ENCODE measurements at places on chromosomes 5 and 9.

DNA sequence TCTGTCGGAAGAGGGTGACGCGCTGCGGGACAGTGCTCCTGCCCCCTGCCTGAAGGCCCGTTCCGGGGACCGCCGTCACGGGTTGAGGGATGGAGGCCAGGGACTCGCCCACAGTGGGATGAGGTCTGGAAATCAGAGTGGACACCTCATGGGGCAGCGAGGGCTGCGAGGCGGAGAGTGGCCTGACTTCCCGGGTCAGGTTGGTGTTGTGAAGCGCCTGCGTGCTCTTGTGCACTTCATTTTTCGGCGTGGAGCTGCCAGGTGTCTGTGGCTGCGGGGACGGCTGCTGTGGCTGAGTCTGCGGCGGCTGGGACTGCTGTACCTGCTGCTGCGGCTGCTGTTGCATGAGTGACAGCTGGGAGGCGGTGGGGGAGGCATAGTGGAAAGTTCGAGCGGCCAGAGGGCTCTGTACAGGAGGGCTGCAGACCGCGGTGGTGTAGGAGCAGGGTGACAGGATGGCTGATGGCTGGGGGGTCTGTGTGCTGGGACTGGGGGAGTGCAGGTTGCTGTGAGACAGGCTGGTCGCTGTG is 434.1 kb downstream of the HCN1 start:
- H3K27me3 ChIP-seq = no peaks in the 10 kb centered on the region
- H3K36me3 ChIP-seq = no peaks in the 10 kb centered on the region
- no peak overlapping the region for H3K4me3 ChIP-seq
- no peak for DNase-seq
- no peaks in the 10 kb centered on the region for H3K4me1 ChIP-seq
- H3K27ac ChIP-seq = no peak overlapping the region

DNA sequence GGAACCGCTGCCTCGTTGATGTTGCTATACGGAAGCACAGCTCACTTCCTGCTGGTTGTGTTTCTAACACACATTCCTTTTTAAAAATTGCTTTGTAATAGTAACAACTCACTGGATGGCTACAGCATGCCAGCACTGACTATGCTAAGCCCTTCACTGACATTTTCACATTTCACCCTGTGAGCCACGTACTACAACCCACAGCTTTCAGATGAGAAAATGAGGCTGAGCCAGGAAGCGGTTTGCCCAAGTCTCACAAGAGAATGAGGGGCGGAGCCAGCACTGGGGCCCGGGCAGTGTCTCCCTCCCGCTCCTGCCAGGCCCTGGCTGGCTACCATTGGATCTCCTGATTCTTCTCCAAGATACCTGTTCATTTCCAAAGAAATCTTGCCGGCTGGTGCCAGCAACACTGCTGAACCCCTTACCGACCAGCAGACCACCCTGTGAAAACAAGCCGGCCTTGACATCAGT is 38.3 kb downstream of the FAM78A start:
- H3K27ac ChIP-seq = peak overlapping the region; percentile 26
- no peaks in the 10 kb centered on the region for H3K27me3 ChIP-seq
- H3K36me3 ChIP-seq = peaks cover 19% of the 10 kb centered on the region
- DNase-seq = no peak

DNA sequence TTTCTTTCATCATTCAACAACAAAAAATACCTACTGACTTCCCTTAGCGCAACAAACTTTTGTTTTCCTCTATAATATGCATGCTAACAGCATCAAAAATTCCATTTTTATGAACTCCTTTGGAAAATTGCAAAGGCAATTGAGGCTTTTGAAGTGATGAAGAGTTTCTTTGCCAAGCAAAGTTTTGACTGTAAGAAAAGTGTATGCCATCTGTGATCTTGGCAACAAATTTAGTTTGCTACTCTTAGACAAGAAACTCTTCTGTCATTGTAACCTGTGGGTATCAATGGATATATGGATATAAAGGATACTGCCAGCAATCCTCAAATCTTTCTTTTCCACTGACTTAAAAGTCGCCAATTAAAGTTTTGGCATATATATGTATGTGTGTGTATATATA is 72.0 kb upstream of the GABRA1 start:
- no peaks in the 10 kb centered on the region for H3K36me3 ChIP-seq
- no peak for DNase-seq
- H3K27me3 ChIP-seq = no peaks in the 10 kb centered on the region
- H3K4me3 ChIP-seq = no peak overlapping the region
- H3K4me1 ChIP-seq = no peaks in the 10 kb centered on the region

- H3K27ac ChIP-seq = no peak overlapping the region
- no peak for DNase-seq
- peaks cover 3% of the 10 kb centered on the region for H3K4me1 ChIP-seq
- no peak overlapping the region for H3K4me3 ChIP-seq
- no peaks in the 10 kb centered on the region for H3K36me3 ChIP-seq
- no peaks in the 10 kb centered on the region for H3K27me3 ChIP-seq
Observed at GRCh38 chr9:14438232-14439021, 124.5 kb upstream of the NFIB start.

- H3K27ac ChIP-seq = no peak overlapping the region
- H3K27me3 ChIP-seq = no peaks in the 10 kb centered on the region
- no peaks in the 10 kb centered on the region for H3K4me1 ChIP-seq
- DNase-seq = no peak
Observed at GRCh38 chr5:66805514-66806430, 209.6 kb downstream of the MAST4 start.

- no peak overlapping the region for H3K27ac ChIP-seq
- no peaks in the 10 kb centered on the region for H3K36me3 ChIP-seq
- H3K4me3 ChIP-seq = no peak overlapping the region
- peaks cover 34% of the 10 kb centered on the region for H3K4me1 ChIP-seq
Observed at GRCh38 chr5:88939300-88939699, 56.3 kb upstream of the MEF2C start.

DNA sequence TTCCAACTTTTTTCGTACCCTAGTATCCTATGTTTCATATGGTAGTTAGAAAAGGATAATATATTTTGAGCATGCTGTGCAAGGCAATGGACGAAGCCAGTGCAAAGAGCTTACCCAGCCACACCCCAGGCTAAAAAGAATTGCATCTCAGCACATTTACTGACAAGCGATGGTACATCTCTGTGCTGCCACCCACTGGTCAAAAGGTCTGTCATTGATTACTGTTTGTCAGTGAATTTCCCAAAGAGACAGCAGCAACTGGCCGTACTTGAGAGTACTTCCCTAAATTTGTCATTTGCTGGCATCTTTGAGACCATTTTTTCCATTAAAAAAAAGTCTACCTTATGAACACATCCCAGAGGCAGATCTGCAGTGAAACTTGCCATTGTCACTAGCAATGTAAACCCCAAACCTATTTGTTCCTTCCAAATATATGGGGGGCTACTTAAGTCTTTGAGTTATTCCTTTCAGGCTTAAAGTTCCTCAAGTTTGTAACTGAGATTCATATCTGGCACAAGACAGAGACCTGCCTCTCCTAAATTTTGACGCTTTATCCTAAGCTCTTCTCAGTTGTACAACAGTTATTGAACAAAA is 184.3 kb downstream of the CTNND2 start:
- H3K27me3 ChIP-seq = no peaks in the 10 kb centered on the region
- no peak overlapping the region for H3K4me3 ChIP-seq
- H3K4me1 ChIP-seq = no peaks in the 10 kb centered on the region
- H3K36me3 ChIP-seq = no peaks in the 10 kb centered on the region
- no peak overlapping the region for H3K27ac ChIP-seq
- no peak for DNase-seq

- peaks cover 59% of the 10 kb centered on the region for H3K4me1 ChIP-seq
- no peaks in the 10 kb centered on the region for H3K27me3 ChIP-seq
- H3K36me3 ChIP-seq = peaks cover 89% of the 10 kb centered on the region
- no peak for DNase-seq
- H3K4me3 ChIP-seq = no peak overlapping the region
Observed at GRCh38 chr9:104856413-104856941, 71.5 kb downstream of the ABCA1 start.

Data from esophagus muscularis mucosa (tissue), 4 donors.